Substantia nigra (tissue), 51 donors: ENCODE measurements at places on chromosomes 3 and 15.
A peak's percentile ranks its signal among the peaks of the same experiment; 100 is the strongest.

- DNase-seq, result no peak
These were observed 309.7 kb upstream of the NR2F2 start for GRCh38 chr15:96020797-96021196.

DNA sequence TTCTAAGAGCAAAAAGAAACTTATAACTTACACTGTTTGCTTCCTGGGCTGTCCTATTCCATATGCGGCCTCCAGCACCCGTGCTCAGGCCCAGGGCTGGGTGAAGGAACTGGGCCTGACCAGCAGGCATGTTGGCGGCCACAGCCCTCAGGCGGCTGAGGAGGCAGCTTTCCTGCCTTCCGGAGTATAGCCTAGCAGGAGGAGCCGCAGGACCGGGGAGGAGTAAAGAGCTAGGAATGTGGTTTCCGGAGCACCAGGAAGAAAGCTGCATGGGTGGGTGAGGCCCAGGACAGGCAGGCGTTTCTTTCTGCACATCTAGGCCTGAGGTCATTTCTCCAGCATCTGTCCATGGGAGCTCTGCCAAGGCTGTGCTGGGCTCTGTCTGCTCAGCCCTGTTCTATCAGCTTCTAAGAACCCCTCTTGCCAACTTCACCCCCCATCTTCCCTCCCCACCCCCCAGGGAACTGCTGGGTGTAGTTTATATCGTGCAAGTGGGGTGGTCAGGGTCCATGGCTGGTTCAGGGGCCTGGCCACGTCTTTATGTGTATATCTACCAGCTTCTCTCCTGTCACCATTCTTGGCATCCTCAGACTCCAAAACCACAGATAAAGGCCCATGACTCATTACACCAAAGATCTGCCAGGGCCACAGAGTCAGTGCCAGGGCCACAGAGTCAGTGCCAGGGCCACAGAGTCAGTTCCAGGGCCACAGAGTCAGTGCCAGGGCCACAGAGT lies 7.8 kb upstream of the KIF7 start:
- no peak for DNase-seq

GRCh38 chr3:124639406-124640237 lies 90.6 kb upstream of the UMPS start:
- no peak for DNase-seq

GRCh38 chr3:10444511-10444910 lies 60.9 kb downstream of the ATP2B2 start:
- DNase-seq, result no peak

DNA sequence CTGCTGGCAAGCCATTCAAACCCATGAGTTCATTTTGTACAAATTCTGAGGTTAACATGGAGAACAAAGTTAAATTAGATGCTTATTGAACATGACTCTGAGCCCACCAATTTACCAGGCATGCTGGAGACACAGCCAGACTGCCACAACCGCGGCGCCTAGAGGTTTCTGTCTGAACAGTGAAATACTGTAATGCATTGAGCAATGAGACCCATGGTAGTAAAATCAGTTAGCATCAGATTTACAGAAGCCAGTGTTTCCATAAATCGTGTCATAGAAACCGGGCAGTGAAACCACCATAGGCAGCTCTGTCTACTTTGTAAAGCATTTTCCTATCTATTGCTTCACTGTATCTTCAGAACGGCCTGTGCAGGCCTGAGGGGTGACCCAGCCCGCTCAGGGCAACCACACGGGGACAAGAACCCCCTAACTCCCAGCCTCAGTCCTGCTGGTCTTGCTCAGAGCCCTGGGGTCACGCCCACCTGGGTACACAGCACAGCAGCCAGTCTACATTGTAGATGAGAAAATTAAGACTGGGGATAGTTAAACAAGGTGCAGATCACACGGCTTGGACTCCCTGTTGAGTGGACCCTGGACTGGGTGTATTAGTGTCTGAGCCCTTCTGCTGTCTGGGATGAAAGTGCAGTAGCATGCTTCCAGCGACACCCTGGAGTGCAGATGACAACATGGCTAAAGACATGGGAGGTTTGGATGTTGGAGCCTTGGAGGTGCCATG lies 44.2 kb downstream of the MGLL start:
- no peak for DNase-seq

- no peak for DNase-seq
These were observed 51.6 kb downstream of the ACAD9 start for GRCh38 chr3:128931046-128931445.

- DNase-seq, result no peak
These were observed 284.5 kb upstream of the TLE3 start for GRCh38 chr15:70382009-70382749.

DNA sequence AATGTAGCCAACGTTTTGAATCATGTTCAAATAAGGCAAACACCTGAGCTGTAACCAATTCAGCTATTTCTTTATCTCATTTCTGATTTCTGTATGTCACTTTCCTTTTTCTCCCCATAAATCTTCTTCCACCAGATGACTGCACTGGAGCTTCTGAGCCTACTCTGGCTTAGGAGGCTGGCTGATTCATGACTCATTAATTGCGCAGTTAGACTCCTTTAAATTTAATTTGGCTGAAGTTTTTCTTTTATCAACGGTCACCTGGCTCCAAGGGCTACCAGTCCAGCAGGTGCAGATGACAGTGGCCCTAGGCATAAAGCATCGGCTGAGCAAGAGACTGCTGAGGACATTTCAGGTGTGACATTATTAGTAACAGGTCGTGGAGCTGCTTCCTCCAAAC lies 39.6 kb upstream of the ITGA11 start:
- no peak for DNase-seq

GRCh38 chr15:52028431-52029093 lies 9.5 kb downstream of the MAPK6 start:
- DNase-seq, result no peak

DNA sequence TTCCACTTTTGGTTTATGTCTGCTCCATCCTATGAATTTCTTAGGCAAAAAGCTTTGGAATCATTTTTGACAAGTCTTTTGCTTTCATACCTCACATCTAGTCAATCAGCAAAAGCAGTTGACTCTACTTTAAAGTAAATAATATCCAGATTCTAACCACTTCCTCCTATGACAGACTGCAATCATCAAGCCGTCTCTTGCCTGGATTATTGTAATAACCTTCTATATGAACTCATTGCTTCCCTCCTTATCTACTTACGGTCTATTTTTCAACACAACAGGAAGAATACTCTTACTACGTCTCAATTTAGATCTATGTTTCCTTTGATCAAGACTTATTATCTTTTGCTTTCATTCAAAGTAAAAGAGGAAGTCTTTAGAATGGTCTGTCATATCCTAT lies 20.7 kb downstream of the CLDN1 start:
- no peak for DNase-seq

- peak; percentile 51 for DNase-seq
These were observed 44.5 kb downstream of the NOX5 start for GRCh38 chr15:69058830-69059556.

DNA sequence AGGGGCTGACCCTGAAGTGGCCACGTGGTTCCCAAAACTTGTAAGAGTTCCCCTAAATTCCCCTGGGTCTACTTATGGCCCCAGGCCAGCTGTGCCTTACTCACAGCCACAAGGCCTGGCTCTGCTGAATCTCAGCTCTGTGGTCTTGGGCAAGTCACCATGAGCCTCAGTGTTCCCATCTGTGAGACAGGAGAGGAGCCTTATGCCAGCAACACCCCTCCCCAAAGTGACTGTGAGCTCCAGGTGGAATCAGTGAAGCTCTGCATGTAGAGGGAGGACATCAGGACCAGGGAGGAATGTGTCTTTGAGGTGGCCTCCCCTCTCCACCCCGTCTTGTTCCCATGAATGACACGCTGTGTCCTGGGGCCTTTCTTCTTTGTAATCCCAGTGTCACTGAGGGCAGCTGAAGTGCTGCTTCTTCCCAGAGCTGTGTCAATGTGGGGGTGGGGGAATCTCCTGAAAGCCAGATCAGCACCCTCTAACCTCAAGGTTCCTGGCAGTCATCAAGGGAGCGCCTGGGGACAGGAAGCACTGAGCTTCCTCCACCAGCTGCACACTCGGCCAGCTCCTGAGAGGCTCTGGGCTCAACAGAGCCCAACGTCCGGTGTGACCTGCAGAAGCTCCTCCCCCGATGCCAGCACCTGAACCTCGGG lies 258.9 kb downstream of the UACA start:
- peak; percentile 57 for DNase-seq

- DNase-seq, result no peak
These were observed 25.9 kb downstream of the CEMIP start for GRCh38 chr15:80804970-80805495.

DNA sequence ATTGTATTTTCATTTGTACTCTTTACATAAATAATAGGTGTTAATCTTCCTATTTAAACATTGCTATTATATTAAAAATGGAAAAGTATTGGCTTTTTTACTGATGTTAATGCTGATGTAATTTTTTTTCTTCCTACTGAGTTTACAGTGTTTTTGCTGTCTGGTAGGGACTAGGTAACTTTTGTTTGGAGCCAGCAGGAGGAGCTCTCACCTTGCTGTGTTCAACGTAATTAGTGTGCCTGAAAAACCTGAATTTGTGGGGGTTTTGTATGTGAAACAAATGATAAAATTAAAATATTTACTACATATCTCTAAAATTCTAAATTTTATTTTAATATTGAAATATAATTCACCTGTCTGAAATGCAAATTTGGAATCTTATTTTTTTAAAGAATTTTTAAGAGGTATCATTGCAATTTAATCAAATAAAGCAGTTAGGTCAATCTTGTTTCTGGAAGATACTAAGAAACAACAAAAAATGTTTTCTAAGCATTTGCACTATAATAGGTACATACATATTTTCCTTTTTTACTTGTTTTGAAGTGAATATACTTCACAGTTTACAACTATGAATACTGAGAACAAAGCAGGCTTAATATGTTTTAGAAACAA lies 48.8 kb downstream of the EPHA6 start:
- no peak for DNase-seq

DNA sequence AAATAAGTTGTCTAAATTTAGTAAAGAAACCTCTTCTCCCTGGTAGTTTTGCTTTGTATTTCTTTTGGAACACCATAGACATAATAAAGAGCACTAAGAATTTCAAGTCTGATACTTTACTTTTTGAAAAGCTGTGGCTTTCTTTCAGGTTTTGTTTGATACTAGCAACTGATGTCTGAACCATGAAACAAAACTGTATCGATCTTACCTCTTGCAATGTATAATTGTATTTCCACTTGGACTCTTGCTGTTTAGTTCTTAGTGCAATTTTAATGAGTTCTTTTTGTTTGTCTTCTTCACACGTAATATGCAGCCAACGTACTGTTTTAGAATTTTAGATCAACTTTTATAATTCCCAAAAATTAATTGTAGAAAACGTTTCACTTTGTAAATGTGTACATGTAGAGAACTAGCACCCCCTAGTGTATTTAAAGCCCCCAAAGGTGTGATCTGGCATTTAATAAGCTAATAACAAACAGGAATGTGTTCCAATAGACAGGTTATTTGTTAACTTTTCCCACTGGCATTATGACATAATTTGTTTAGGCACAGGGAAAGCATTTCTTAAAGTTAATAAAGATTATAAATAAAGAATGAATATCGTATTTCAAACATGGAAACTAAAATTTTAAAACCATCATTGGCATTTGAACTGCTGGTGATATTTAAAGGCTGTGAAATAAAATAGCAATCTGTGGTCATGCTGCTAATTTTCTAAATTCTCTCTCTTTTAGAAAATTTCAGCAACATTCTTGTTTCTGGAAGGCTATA lies 289.1 kb upstream of the DNAJC19 start:
- no peak for DNase-seq

DNA sequence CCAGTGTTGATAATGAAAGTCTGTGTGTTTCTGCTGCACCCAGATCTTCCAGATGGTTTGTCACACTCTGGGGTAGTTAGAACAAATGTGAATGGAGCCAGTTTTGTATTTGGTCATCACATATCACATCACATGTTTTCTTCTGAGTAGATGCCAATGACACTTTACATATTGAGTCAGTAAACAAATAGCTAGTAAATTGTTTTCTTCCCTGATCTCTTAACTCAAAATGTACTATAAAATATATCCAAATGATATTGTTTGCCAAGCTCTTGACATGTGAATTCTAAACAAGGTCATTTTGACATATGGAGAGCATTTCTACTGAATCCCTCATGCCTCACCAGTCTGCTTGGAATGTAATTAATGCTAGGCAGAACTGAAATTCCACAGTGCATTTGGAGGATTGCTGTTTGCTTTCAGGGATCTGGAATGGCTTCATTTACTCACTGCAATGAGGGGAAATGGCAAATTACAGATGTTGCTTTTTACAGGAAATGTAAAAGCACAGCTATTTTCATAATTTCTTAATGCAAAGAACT lies 45.0 kb downstream of the PDHB start:
- no peak for DNase-seq

DNA sequence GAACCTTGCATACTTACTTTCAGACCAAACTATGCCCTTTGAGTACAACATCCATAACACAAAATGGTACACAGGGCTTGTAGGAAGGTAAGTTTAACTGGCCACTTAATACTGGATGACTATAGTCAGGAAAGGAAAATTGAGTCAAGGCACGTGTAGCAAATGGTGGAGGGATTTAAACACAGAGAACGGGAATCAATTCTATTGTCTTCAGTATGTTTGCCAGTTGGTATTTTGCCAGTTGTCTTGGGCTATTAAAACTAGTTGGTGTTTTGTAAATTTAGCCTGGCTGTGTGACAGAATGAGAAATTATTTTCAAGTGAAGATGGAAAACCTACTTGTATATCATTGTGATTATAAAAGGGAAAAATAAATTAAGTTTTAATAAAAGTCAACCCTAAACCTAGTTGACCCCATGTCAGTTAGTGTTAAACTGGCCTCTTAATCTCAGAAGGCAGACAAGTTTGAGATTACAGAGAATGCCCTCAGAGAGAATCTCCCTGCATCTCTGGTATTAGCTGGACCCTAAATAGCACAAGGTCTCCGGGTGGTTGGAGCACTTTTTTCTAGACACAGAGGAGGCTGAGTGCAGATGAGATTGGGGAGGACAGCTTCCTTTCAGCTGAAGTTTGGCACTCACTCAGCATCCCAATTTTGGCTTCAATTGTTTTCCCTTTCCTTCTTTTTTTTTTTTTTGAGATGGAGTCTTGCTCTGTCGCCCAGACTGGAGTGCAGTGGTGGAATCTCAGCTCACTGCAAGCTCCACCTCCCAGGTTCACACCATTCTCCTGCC lies 91.2 kb downstream of the MB21D2 start:
- DNase-seq, result no peak
